ENCODE measurements at places on chromosomes 3 and 15. TPM values are rescaled to one million over a fixed set of nuclear protein-coding genes. Genes with fewer than 3 reads are reported as not detected.

ALDH1A3 gene
- 20.1 TPM for total RNA-seq

CHP1 gene
- total RNA-seq = 56.1 TPM

GPR27 gene
- total RNA-seq = 3.3 TPM

CORO2B gene
- total RNA-seq = 3.6 TPM

CPNE4 gene
- 5.7 TPM for total RNA-seq

CYP8B1 gene
- not detected for total RNA-seq

FBLN2 gene
- total RNA-seq = 1.7 TPM

FOXB1 gene
- not detected for total RNA-seq

SLC9A9 gene
- total RNA-seq = 0.06 TPM

SLC9C1 gene
- total RNA-seq = not detected

ITGB5 gene
- 475 TPM for total RNA-seq

GOLGA8S gene
- 0.14 TPM for total RNA-seq

MUC13 gene
- total RNA-seq = 7.0 TPM

ARRDC4 gene
- total RNA-seq = 0.28 TPM

KBTBD8 gene
- total RNA-seq = 0.44 TPM

GNAT1 gene
- 0.25 TPM for total RNA-seq

CKMT1B gene
- total RNA-seq = 3.4 TPM

ZNF280D gene
- 14.3 TPM for total RNA-seq

REC114 gene
- total RNA-seq = not detected

DUOX2 gene
- total RNA-seq = 0.05 TPM

SLC24A5 gene
- total RNA-seq = not detected

GOLGA6L6 gene
- not detected for total RNA-seq

ZNF860 gene
- total RNA-seq = 1.5 TPM

ZIC4 gene
- total RNA-seq = not detected

KNG1 gene
- total RNA-seq = not detected

CATSPER2 gene
- 0.24 TPM for total RNA-seq

ATP2C1 gene
- 28.4 TPM for total RNA-seq

SPATA12 gene
- total RNA-seq = 0.29 TPM

SMCO1 gene
- not detected for total RNA-seq

KIF15 gene
- total RNA-seq = 7.4 TPM

TRAT1 gene
- not detected for total RNA-seq

GOLGB1 gene
- total RNA-seq = 14.1 TPM

SLC12A6 gene
- 3.5 TPM for total RNA-seq

NUSAP1 gene
- total RNA-seq = 58.2 TPM

MST1 gene
- 1.8 TPM for total RNA-seq

All from A549 treated with AZD2906 at 1 μM for 4 hours (cell line).